ENCODE measurements at places on chromosomes 5 and 9.

DNA sequence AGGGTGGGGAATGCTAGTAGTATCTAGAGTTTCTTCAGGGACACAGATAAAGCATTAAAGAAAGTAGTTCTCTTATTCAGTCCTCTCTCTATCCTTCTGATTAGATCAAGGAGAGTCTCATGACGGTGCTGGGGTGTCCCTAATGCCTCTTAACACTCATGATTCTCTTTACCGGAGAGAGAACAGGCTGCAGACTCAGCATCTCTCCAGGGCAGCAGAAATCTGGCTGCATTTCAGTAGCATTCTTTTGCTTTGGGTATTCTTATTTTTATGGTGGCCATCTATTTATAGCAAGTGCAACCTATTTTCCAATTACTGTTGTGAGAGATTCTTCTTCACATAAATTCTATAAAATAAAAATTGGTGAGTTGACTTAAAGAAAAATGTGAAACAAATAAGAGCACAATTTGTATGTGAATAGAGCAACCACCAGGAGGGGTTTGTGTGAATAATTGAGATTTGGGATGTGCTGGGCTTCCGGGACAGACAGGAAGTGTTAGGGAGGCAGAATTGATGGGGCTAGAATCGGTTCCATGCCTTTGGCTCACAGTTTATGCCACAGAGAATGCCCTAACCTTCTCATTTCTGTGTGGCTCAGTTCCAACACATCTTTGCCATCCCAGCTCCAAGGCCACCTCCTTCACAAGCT is 23.8 kb upstream of the BOD1 start:
- DNase-seq, result no peak

- no peak for DNase-seq
Measured at GRCh38 chr5:2905741-2906140, 154.3 kb upstream of the IRX2 start.

DNA sequence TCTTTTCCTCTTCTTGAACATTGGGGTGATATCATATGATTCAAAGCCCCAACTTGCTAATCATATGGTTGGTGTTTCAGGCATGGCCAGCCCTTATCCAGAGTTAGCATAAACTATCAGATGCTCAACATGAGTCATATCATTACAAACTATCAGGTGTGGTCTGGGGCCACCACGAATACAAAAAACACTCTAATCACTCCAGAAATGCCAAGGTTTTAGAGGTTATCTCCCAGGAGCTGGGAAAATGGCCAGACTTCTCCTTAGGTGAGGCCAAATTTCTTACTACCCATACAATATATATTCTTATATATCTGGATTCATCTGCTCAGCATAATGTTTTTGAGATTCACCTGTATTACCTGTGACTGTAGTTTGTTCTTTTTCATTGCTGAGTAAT is 210.5 kb downstream of the CCDC171 start:
- DNase-seq, result no peak

GRCh38 chr5:127013407-127013806 is 17.0 kb downstream of the MARCHF3 start:
- no peak for DNase-seq

DNA sequence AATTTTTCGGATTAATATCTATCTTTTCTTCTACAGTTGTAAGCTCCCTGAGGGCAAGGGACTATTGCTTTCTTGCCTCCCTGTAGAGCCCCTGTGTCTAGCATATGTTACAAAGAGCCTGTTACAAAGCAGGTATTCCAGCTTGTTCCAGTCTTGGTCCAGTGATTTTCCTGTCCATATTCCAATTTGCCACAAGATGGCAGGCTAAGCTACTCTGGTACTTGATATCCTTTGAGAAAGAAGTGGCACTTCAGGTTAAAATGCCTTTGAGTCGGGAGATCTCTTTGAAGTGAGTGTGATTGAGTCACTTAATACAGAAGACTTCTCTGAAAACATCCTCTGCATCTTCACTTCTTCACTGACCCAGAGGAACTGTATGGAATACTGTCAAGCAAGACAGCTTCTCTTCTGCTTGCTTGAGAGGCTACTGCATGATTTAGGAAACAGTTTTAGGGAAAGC is 24.5 kb downstream of the CAVIN4 start:
- DNase-seq, result no peak

DNA sequence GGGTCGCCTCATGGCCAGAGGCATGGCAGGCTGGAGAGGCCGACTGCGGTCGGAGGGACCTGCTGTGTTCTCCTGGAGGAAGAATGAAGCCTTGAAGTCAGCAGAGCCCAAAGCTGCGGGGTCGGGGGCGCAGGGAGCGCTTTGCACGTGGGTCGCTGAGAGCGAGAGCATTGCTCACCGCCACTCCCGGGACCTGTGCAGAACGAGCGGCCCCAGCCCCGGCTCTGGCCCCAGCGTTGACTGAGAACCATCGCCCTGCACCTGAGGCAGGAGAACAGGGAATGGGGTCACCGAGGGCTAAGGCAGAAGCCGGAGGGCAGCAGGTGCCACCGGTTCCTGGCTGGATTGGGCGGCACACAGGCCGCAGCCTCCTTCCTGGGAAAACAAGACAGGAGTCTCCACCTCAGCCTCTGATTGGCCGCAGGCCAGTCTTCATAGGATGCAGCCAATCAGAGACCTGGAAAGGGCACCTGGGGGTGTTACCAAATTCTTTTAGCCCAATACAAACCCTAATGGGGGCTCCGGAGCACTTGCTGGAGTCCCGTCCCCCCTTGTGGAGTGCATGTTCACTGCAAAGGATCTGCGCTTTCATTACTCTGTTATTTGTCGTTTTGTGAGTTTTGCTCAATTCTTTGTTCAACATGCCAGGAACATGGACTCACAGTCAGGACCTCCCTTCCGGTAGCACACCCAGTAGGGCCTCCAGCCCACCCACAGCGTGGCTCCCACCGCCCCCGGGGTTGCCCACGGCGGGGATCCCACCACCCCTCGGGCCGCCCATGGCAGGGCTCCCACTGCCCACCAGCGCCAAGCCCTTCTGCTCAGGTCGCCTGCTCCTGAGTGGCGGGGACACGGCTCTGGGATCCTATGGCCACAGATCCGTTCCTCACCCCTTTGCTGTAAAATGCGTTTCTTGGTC is 24.7 kb upstream of the SLC6A19 start:
- peak; percentile 3 for DNase-seq

GRCh38 chr9:108074900-108075299 is 585.3 kb upstream of the KLF4 start:
- no peak for DNase-seq

DNA sequence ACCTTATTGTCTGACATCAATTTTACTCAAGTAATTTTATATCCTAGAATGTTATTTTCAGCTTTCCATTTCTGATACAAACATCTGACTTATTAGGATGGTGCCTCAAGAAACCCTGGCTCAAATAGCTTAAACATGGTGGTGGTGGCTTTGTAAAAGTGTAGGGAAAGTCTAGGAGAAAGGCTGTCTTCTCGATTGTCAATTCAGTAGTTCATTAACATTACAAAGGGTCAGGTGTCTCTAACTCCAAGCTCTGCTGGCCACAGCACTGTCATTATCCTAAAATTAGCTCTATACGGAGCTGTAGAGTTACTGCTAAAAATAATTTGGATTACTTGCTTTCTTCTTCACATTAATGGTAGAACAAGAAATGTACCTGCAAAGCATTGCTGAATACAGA is 1360.1 kb upstream of the CDH6 start:
- DNase-seq, result no peak

GRCh38 chr9:3244963-3245653 is 280.7 kb downstream of the RFX3 start:
- DNase-seq, result no peak

DNA sequence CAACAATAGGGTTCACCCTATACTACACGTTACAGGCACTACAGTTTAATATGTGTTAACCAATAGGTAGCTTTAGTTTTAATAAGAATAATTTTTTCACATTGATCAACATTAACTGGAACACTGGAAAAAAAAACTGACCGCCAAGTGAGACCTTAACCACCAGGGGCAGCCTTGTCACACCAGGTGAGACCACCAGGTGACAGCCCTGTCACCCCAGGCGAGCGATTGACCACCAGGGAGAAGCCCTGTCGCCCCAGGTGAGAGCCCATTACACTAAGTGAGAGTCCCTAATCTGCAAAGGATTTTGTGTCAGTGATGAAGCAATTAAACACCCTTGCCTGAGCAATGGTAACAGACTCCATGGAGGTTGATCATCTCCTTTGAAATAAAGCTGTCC is 75.4 kb upstream of the SYK start:
- DNase-seq, result no peak

DNA sequence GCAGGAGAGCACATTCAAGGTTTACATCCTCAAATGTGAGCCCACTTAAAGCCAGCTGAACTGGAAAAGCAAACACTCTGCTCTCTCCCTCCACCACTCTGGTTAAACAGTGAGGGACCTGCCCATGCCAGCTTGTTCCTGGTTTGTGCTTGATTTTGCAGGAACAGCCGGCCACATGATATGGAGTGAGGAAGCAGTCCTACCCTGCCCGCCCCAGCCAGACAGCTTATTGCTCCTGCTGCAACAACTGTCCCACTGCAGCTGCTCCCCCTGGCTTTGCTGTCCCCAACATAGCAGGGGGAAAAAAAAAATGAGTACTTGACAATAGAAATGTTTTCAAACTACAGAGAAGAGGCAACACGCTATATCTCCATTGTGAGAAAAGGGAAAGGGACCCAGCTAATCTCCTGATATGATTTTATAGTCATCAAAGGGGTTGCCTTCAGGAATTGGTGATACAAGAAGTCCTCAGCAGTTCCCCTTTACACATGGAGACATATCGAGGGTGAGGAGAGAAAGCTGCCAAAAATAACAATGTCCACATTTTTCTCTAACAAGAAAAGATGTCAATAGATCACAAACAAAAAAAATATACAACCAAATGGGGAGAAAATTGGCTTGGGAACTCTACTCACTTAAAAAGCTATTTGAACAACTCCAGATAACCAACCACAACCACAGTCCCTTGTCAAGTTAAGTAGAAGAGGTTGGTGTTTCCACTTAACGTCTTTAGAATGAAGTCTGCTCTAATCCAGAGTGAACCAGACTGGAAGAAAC is 4.6 kb downstream of the MYO10 start:
- peak; percentile 93 for DNase-seq

- DNase-seq, result no peak
Measured at GRCh38 chr9:126589349-126589748, 24.4 kb upstream of the LMX1B start.

DNA sequence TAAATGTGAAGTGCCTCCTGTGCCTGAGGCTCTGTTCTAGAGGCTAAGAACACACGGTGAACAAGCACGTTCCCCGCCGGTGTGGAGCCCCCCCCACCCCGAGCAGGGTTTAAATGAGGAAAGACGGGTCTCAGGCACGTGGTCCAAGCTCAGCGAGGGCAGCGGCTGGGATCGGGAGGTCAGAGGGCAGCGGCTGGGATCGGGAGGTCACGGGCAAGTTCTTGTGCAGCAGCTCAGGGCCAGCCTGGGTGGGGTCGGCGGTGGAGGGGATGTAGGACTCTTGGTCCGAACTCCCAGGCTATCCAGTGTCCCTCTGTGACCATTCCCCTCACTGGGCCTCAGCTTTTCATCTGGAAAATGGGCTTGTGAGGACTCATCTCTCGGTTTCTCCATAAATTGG is 2.7 kb upstream of the GBGT1 start:
- no peak for DNase-seq
